Cardiac septum (tissue), 1 donor: ENCODE measurements at places on chromosomes 5 and 9. TPM values are rescaled to one million over a fixed set of nuclear protein-coding genes. Genes with fewer than 3 reads are reported as not detected.

GRCh38 chr9:117828466-117828865 is 124.3 kb downstream of the TLR4 start:
- no peak for DNase-seq

- DNase-seq = no peak
Measured at GRCh38 chr5:158847772-158848171, 251.9 kb downstream of the EBF1 start.

- DNase-seq = no peak
Measured at GRCh38 chr9:119091074-119091473, 278.2 kb downstream of the BRINP1 start.

GRCh38 chr9:5041390-5042115 is 56.5 kb downstream of the JAK2 start:
- peak; percentile 67 for DNase-seq

DNA sequence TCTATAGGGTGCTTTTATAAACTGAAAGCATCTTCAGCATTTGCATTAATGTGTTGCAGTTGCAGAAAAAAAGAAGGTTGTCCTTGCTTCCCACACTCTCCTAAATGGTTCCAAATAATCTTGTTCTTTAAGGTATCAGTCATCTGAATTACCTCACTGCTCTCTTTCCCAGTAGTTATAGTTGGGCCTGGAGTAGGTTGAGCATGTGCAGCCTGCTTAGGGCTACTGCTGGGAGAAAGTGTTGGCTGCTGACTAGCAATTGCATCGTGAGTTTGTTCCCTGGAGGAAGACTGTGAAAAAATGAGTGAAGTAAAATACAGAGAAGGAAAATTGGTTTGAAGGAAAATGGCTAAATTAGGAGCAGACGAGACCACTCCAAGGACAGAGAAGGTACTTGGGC is 74.5 kb downstream of the PRR16 start:
- DNase-seq = no peak

DNA sequence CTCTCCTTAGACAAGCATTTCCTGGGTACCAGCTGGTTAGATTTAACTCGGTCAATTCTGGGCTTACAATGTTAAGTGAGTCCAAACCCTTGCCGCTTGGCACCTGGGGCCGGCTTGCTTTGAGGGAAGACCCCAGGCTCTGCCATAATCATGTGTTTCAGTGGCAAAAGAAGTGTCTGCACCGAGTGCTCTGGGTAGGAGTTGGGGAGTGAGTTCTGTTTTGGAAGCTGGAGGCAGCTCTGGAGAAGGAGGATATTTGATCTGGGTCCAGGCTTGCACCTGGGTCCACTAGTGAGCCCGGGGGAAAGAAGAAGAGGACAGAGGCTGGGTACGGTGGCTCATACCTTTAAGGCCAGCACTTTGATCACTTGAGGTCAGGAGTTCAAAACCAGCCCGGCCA is 8.4 kb upstream of the OLFM1 start:
- DNase-seq = no peak

- no peak for DNase-seq
Measured at GRCh38 chr9:109181284-109181683, 14.2 kb upstream of the FRRS1L start.

- no peak for DNase-seq
Measured at GRCh38 chr5:172793577-172794488, 22.8 kb upstream of the DUSP1 start.

DNA sequence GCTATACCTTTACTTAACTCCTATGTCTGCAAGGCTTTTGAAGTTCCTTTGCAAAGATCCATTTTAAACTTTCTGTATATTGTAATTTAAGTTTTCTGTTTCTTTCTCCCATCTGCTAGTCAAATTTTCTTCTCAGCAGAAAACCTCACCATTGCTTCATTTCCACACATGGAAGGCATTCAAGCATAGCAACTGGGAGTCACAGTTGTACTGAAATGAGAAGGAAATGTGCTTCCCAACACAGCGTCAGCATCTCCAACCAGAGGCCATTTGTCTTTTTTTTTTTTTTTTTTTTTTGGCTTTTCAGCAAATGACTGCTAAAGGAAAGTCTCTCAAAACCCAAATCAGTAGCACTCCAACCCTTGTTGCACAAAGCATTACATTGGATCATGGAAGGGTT is 92.5 kb downstream of the RAB3C start:
- DNase-seq = no peak

- DNase-seq = no peak
Measured at GRCh38 chr9:3288686-3289085, 237.1 kb downstream of the RFX3 start.

- no peak for DNase-seq
Measured at GRCh38 chr5:15774632-15775031, 274.7 kb downstream of the FBXL7 start.

- no peak for DNase-seq
Measured at GRCh38 chr9:6944896-6945295, 187.1 kb downstream of the KDM4C start.

GRCh38 chr5:165630261-165630778 is 2124.9 kb downstream of the MAT2B start:
- no peak for DNase-seq

DNA sequence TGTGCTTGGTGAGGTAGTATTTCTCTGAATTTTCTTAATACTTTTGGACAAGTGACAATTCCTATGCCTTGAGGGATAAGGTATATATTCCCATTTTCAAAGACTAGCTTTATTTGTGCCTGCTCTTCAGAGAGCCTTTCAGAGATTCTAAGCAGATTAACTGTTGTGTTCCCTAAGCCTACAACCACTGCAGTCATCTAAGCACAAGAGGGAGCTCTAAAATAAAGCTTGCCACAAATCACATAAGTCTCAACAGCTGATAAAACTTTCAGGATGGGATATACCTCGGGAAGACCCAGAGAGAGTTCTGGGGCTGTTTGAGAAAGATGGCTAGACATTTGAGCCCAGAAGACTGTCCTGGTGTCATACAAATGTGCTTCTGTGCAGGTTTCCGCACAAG is 157.3 kb downstream of the CYLC2 start:
- DNase-seq = no peak

- DNase-seq = no peak
Measured at GRCh38 chr5:169801781-169802180, 164.7 kb downstream of the DOCK2 start.

DNA sequence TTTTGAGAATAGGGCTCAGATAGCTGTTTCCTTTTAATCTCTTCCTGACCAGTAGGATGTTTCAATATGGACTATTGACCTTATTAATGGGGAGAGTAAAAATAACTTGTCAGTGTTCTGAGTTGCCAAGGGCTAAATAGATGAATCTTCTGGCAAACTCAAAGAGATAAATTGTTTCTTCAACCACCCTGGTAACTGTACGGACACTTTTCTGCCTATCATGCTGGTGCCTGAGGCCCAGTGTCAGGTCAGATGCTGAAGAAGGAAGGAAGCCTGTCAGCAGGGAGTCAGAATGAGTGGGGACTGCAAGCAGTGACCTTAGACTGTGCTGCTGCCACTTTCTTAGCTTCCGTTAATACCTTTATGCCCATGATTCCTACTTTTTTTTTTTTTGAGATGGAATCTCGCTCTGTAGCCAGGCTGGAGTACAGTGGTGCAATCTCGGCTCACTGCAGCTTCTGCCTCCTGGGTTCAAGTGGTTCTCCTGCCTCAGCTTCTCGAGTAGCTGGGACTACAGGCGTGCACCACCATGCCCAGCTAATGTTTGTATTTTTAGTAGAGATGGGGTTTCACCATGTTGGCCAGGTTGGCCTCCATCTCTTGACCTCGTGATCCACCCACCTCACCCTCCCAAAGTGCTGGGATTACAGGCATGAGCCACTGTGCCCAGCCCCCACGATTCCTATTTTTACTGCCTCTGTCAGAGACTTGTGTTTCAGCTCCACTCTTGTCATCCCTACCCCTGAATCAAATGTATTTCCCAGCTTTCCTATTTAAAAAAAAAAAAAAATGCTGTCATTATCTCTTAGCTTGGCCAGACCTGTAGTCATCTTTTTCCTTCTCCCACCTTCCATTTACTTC is 33.7 kb downstream of the TGFBR1 start:
- DNase-seq = no peak

- no peak for DNase-seq
Measured at GRCh38 chr5:117733051-117733450, 1158.4 kb upstream of the SEMA6A start.

DNA sequence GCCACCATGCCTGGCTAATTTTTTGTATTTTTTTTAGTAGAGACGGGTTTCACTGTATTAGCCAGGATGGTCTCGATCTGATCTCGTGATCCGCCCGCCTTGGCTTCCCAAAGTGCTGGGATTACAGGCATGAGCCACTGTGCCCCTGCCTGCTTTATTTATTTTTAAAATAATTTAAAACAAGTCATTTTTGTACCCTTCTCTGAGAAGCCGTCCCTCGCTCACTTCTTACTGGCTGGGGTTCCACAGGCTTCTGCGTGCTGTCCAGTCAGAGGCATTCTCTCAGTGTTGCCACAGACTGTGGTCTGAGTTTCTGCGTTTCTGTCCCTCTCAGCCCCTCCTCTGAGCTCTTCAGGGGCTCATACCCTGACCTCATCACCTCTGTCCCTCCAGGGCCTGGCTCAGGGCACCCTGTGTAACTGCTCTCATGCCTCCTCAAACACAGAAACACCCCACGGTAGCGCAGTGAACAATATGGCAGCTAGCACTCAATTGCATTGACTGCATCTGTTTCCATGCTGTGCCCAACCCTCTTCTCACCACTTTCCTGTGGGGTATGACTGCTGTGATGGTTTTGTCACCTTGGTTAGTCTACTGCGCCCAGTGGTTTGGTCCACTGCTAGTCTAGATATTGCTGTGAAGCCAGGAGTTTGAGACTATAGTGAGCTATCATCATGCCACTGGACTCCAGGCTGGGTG is 44.3 kb upstream of the SH3PXD2B start:
- DNase-seq = peak; percentile 70

- DNase-seq = no peak
Measured at GRCh38 chr9:8400378-8400777, 600.8 kb upstream of the DMAC1 start.

DNA sequence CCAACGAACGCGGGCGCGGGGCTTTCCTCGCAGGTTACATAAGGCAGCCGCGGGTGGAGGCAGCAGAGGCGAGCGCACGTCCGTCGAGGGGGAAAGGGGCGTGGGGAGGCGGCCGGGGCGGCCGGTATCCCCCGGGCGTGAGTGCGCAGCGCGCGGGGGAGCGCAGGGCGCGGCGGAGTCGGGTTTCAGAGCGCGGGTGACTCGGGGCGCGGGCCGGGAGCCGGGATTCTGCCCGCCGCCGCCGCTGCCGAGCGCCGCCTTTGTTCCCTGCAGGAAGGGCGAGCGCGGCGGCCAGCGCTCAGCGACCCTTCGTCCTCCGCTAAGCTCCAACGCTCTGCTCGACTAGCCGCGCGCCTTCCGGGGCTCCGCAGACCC is at the start of gene COL15A1:
Gene COL15A1 (plus strand): TSS at position 226 of the 375 bp plus-strand sequence. CDS start 155 bp downstream, outside the sequence.
- DNase-seq = no peak

Gene GABRA1
- not detected for total RNA-seq

Gene SPINK13
- total RNA-seq = not detected

Gene PTPDC1
- 14.0 TPM for total RNA-seq

Gene DMRT3
- total RNA-seq = 0.16 TPM

Gene IFNA13
- total RNA-seq = not detected

Gene DRD1
- total RNA-seq = 0.05 TPM

Gene FBN2
- 7.1 TPM for total RNA-seq

Gene IL13
- not detected for total RNA-seq

Gene RALGPS1
- 21.8 TPM for total RNA-seq

Gene STC2
- total RNA-seq = 6.0 TPM

Gene PCDHGA9
- total RNA-seq = 9.6 TPM

Gene IL4
- not detected for total RNA-seq
